ENCODE measurements at places on chromosomes 16 and 17.
A peak's percentile ranks its signal among the peaks of the same experiment; 100 is the strongest.

DNA sequence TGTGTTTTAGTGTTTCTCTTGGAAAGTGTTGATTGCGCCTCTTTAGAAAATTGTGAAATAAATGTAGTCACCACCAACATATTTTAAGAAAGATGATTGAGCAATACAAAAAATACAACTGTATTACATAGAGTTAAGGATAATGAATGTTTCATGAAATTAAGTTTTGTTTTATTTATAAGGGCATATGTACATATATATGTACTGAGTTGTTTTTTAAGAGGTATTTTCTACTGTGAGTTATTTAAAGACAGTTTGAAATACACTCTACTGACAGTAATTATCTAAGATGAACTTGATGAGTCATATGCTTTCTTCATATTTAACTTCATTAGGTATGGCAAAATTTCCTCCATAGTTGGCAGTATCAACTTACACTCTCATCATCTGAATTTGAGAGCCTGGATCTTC lies 411.7 kb downstream of the HS3ST3B1 start:
- no peak overlapping the region for H3K27ac ChIP-seq
- H3K36me3 ChIP-seq: no peaks in the 10 kb centered on the region
- H3K4me3 ChIP-seq: no peak overlapping the region
- H3K4me1 ChIP-seq: no peaks in the 10 kb centered on the region

DNA sequence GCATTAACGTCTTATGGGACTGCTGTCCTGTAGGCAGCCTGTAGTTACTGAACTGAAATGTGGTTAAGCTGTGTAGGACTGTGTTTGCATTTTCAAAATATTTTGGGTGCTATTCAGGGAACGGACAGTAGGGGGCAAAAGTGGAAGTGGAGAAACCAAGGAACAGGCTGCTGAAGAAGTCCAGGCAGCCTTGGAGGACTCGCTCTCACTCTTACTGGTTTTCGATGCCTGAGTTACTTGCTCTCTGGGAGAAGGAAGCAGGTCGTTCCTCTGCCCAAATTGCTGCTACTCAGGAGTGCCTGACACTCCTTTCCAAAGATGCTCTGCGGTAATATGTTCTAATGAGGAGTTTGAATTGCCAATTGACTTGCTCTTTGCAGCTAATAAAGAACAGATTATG lies 64.5 kb upstream of the RBFOX1 start:
- no peak overlapping the region for H3K27ac ChIP-seq
- no peak for DNase-seq
- no peak overlapping the region for H3K4me3 ChIP-seq
- peaks cover 12% of the 10 kb centered on the region for H3K27me3 ChIP-seq
- no peaks in the 10 kb centered on the region for H3K4me1 ChIP-seq

- H3K27me3 ChIP-seq: peaks cover 10% of the 10 kb centered on the region
- no peak overlapping the region for H3K4me3 ChIP-seq
- no peak overlapping the region for H3K27ac ChIP-seq
- H3K36me3 ChIP-seq: peaks cover 9% of the 10 kb centered on the region
- DNase-seq: no peak
Observed at GRCh38 chr16:30005341-30006094, 5.3 kb downstream of the DOC2A start.

DNA sequence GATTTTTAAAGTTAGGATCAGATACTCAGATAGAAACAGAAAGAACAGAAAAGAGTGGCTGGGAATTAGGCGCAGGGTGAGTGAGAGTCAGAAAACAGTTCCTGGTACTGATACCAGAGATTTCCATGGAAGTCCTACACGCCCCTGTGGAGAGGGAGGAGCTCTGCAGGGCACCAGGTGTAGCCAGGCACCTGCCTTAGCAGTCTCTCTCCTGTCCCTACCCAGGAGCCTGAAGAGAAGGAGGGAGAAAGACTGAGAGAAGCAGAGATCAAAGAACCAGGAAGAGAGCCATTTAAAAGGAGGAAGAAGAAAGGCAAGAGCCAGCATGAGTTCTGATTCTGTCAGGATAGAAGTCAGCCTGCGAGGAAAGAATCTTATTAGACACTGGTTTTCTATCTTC lies 65.0 kb downstream of the CBLN1 start:
- H3K27me3 ChIP-seq: peaks cover 20% of the 10 kb centered on the region
- H3K4me3 ChIP-seq: no peak overlapping the region
- H3K27ac ChIP-seq: no peak overlapping the region
- DNase-seq: peak; percentile 29
- H3K4me1 ChIP-seq: peaks cover 41% of the 10 kb centered on the region

DNA sequence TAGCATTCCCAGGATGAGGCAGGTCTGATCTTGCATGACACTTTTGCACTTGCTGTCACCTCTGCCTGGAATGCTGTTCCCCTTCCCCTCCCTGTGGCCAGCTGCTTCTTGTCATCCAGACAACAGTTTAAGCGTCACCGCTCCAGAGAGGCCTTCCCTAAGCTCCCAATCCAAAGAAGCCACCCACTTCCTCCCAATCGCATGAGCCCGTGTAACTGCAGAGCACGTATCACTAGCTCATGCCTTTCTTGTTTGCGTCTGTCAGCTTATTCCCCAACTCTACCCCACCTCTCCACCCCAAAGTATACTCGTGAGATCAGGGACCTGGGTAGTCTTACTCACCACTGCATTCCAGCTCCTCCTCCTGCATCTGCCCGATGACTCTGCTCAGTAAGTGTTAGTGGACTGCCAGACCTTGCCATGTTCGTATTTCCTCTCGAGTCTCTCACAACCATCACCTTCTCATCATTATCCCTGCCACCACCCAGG lies 92.8 kb downstream of the GAS7 start:
- H3K4me1 ChIP-seq: peaks cover 16% of the 10 kb centered on the region
- DNase-seq: no peak
- H3K4me3 ChIP-seq: no peak overlapping the region

- H3K4me3 ChIP-seq: peak overlapping the region; percentile 53
- no peak overlapping the region for H3K27ac ChIP-seq
- DNase-seq: no peak
- no peaks in the 10 kb centered on the region for H3K27me3 ChIP-seq
Observed at GRCh38 chr16:83953796-83954576, 946 bp downstream of the OSGIN1 start.

DNA sequence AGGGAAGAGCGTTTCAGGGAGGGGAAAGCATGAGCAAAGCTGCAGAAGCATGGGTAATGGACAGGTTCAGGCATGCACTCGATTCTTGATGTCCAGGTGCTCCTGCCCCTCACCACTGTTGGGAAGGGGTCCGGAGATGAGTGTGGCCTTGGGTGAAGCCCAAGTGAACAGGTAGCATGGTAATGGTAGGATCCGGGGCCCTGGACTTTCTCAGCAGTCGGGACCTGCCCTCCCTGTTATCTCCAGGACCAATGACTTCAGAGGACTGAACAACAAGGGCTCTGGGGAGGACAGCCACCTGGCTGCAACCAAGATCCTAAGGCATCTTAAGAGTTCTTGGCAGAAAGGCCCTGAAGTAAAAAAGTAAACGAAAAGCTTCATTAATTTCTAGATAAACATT lies 306.8 kb downstream of the CPPED1 start:
- peaks cover 4% of the 10 kb centered on the region for H3K27me3 ChIP-seq
- no peaks in the 10 kb centered on the region for H3K4me1 ChIP-seq
- H3K36me3 ChIP-seq: no peaks in the 10 kb centered on the region
- H3K4me3 ChIP-seq: no peak overlapping the region

- H3K27me3 ChIP-seq: peaks cover 10% of the 10 kb centered on the region
- H3K4me3 ChIP-seq: peak overlapping the region; percentile 58
- peaks cover 89% of the 10 kb centered on the region for H3K4me1 ChIP-seq
Observed at GRCh38 chr17:14331225-14331981, 30.5 kb downstream of the HS3ST3B1 start.

DNA sequence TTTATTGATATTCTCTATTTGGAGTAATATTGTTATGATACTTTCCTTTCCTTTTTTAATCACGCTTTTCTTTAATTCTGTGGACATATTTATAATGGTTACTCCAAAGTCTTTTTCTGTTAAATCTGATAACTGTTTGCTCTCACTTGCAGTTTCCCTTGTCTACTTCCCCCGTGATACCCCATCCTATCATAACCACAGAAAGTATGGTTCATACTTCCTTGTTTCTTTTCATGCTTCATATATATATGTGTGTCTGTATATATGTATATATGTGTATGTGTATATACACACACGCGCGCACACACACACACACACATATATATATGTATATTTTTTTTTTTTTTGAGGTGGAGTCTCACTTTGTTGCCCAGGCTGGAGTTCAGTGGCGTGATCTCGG lies 23.5 kb downstream of the SPECC1 start:
- H3K27ac ChIP-seq: no peak overlapping the region
- DNase-seq: no peak
- H3K27me3 ChIP-seq: no peaks in the 10 kb centered on the region
- H3K4me3 ChIP-seq: no peak overlapping the region
- H3K4me1 ChIP-seq: peaks cover 3% of the 10 kb centered on the region

DNA sequence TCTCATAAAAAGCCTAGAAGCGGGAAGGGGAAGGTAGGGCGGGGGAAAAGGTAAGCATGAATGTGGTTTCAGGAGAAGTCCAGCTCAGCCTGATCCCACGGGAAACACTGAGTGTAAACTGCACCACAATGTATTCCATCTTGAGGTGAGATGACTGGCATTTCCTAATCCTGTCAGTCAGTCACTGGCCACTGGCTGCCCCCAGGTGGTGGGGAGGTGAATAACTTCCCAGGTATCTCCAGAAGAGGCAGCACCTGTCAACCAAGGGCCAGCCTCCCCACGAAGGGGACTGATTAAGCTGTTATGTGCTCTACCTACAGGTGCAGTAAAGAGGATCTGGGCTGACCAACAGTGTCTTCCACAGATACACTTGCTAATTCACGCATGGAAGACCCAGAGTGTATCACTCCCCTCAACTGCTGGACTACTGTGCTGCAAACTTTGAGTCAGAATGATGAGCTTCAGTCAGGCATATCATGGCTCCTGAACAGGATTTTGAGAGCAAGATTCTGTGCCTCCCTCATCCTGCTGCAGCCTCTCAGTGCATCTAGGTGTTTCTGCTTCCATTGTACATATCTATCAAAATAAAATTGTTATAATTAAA lies 108.5 kb upstream of the CCL2 start:
- no peak overlapping the region for H3K27ac ChIP-seq
- H3K4me3 ChIP-seq: no peak overlapping the region
- peaks cover 7% of the 10 kb centered on the region for H3K36me3 ChIP-seq
- peaks cover 2% of the 10 kb centered on the region for H3K27me3 ChIP-seq
- H3K4me1 ChIP-seq: peaks cover 26% of the 10 kb centered on the region

DNA sequence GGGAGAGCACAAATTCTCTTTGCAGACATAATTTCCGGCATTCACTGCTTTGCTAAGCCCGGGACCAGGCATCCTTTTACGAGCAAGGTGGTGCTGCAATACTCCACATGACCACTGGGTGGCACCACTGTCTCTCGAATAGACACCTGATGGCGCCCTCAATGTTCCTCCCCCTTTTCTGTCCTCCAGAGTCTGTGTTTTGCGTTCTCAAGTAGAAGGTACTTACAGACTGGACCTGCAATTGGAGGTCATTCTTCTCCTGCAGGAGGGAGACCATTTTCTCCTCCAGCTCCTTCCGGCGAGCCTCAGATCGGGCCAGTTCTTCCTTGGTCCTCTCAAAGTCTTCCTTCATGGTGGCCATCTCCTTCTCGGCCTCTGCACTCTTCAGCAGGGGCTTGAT lies 45.2 kb downstream of the MYH13 start:
- peak; percentile 94 for DNase-seq
- no peak overlapping the region for H3K4me3 ChIP-seq
- H3K36me3 ChIP-seq: no peaks in the 10 kb centered on the region
- 0 out of 2 replicates have a peak, but pooled peaks cover 5% of the 10 kb centered on the region for H3K4me1 ChIP-seq
- no peak overlapping the region for H3K27ac ChIP-seq

DNA sequence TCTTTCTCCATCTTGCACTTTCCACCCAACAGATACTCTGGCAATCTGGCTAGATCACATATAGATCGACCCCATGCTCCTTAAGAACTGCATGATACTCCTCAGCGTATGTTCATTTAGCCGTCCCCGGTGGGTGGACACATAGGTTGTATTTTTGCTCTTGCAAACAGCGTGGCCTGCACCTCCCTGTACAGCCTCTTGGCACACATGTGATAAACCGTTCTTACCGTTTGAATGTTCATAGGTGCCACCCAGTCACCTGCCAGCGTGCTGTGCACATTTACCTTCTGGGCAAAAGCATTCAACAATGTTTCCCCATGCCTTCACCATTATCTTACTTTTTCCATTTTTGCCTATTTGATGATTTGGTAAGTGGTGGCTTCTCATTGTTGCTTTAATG lies 6.2 kb downstream of the TNP2 start:
- H3K27ac ChIP-seq: no peak overlapping the region
- no peaks in the 10 kb centered on the region for H3K36me3 ChIP-seq
- peaks cover 13% of the 10 kb centered on the region for H3K4me1 ChIP-seq
- H3K4me3 ChIP-seq: no peak overlapping the region
- no peak for DNase-seq

DNA sequence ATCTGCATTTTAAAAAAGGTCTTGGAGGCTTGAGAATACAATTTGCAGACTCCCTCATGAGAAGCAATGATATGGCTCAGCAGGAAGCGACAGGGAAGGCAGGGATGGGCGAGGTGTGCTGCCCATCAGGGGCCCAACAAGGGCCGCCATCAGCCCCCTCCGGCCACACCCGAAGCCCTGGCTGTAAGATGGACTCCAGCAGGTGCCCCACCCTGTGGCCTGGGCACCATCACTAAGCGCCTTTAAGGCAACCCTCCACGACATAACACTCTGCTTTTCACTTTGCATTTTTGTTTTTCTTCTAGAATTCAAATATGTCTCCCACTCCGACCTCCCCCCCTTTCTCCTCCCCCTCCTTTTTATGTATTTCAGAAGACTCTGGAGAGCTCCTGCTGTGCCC lies 52.2 kb upstream of the RCVRN start:
- no peak for DNase-seq
- H3K27me3 ChIP-seq: no peaks in the 10 kb centered on the region
- H3K36me3 ChIP-seq: no peaks in the 10 kb centered on the region
- peaks cover 32% of the 10 kb centered on the region for H3K4me1 ChIP-seq
- no peak overlapping the region for H3K4me3 ChIP-seq

DNA sequence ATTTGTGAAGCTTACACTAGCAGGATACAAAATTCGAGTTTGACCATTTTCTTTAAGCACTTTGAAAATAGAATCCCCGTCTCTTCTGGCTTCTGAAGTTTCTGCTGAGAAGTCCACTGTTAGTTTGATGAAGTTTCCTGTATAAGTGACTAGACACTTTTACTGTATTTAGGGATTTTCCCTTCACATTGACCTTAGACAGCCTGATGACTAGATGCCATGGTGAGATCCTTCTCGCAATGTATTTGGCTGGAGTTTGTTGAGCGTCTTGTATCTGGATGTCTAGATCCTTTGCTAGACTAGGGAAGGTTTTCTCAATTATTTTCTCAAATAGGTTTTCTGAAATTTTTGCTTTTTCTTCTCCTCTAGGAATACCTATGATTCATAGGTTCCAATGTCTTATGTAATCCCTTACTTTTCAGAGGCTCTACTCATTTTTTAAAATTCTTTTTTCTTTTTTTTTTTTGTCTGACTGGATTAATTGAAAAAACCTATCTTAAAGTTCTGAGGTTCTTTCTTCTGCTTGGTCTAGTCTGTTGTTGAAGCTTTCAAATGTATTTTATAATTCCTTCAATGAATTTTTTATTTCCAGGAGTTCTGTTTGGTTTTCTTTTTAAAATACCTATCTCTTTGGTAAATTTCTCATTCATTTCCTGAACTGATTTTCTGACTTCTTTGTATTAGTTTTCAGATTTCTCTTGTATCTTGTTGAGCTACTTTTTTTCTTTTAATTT lies 63.7 kb upstream of the ABCC11 start:
- H3K27ac ChIP-seq: no peak overlapping the region
- no peaks in the 10 kb centered on the region for H3K27me3 ChIP-seq
- H3K4me1 ChIP-seq: peaks cover 6% of the 10 kb centered on the region
- H3K36me3 ChIP-seq: peaks cover 76% of the 10 kb centered on the region
